ENCODE measurements at places on chromosomes 6 and 20.
A peak's percentile ranks its signal among the peaks of the same experiment; 100 is the strongest.

DNA sequence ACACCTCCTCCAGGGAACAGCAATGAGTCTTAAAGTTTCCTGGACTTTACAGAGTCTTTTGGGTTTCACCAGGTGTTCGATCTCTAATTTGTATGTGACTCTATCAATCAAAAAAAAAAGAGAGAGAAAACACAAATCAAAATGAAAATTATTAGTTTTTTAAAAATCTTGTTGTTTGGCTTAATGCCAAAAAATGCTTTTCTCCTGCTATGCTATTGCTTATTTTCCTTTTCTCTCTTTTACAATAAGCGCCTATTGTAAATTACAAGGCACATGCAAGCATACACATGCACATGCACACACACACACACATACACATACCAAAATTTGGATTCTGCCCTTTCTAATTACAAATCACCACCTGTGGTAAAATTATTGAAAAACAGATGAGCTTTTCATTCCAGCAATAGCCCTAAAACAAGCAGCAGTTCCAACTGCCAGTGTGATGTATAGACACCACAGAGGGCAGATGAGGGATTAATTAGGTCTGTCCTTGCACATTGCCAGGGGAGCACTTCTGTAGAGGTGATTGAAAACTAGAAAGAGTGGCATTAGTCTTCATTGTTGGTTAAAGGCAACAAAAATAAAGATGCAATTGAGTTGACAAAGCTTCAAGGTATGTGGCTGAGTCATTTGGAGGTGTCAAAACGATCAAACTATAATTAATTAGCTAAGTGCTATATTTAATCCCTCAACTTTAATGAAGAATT lies 631.7 kb downstream of the TFAP2B start:
- no peak for DNase-seq

DNA sequence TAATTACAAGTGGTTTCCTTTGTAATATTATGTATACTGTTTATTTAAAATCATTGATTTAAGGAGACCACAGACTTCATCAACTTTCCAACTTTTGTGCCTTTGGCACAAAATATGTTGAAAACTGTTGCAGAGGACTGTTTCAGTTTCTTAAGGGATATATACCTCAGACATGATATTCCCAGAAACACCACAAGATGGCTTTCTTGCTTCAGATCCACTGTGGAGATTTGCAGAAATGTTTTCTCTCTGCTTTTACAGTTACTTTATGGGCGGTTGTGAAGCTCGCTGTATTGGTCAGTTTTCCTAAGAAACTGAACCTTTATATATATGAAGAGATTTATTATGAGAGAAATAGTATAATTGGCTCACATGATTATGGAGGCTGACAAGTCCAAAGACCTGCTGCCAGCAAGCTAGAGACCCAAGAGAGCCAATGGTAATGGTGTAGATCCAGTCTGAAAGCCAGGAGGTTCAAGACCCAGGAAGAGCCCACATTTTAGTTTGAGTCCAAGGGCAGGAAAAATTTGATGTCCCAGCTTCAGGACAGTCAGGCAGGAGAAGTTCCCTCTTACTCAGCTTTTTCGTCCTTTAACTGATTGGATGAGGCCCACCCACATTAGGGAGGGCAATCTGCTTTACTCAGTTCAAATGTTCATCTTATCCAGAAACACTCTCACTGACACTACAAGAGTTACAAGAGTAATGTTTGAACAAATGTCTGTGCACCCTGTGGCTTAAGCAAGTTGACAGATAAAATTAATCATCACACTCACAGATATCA lies 12.8 kb downstream of the ME1 start:
- peak; percentile 28 for DNase-seq

GRCh38 chr6:156883497-156884252 lies 106.5 kb downstream of the ARID1B start:
- no peak for DNase-seq

- DNase-seq, result no peak
Observed at GRCh38 chr6:136526937-136527336, 23.3 kb downstream of the MAP7 start.

DNA sequence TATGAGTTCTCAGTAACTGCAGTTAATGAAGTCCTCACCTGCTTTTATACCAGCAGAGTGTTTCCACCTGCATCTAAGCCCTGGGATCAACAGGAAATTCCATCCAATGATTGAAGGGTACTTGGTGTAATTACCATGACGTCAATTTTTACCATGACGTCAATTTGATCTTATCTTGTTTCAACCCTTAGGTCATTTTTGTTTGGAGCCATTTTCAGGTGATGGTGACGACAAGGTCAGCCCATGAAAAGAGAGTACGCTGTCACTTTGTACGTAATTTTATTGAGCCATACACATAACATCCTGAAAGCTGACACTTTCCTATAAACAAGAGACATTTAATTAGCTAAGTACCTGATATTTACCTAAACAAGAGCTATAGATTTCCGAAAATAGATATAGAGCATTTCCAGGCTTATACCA lies at the start of gene CGA:
Gene CGA (minus strand): TSS at position 20 of the 423 bp plus-strand sequence. CDS start 6,906 bp downstream, outside the sequence.
- no peak for DNase-seq

GRCh38 chr6:114000069-114000468 lies 29.1 kb upstream of the HDAC2 start:
- DNase-seq, result no peak

DNA sequence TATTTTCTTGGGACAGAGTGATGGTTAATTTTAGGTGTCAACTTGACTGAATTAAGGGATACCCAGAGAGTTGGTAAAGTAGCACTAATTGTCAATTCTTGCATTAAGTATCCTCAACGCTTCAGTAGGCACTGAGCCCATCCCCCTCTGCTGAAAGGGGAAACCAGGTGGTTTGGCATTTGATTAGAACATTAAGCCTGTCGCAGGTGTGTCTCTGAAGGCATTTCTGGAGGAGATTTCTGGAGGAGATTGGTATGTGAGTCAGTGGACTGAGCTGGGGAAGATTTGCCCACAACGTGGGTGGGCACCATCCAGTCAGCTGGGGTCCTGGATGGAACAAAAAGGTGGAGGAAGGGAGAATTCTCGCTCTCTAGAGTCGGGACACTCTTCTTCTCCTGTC lies 119.8 kb downstream of the RFX6 start:
- no peak for DNase-seq

GRCh38 chr6:14716499-14717146 lies 529.2 kb upstream of the JARID2 start:
- DNase-seq, result no peak

DNA sequence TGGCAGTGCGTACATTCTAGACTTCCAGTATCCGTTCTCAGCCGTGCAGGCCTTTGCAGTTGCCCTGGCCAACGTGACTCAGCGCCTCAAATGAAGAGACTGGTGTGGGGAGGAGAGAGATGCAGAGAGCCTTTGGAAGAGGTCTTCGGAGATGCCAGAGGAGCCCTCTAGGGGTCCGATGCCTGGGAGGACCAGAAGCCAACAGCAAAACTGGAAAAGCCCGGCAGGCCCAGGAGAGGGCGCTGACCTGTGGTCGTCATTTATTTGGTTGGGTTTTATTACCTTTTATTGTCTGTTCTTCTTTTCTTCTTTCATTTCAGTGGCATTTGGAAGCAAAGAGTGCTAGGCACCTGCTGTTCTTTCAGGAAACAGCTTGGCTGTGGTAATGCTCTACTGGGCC lies 53.3 kb upstream of the TMEM181 start:
- peak; percentile 21 for DNase-seq

DNA sequence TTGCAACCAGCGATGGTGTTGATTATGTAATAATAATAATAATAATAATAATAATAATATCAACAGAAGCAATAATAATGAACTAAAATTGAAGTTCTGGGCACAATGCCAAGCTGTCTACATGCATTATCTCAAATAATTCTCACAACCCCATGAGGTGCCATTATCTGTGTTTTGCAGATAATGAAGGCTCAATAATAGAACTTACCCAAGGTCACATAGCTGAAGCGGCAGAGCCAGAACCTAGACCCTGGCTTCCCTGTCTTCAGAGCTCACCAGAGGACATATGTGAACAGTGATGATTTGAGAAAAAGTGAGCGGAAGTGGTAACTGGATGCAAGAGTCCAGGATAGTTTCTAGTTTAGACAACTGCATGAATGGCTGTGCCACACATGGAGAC lies 91.0 kb downstream of the HIVEP1 start:
- no peak for DNase-seq

DNA sequence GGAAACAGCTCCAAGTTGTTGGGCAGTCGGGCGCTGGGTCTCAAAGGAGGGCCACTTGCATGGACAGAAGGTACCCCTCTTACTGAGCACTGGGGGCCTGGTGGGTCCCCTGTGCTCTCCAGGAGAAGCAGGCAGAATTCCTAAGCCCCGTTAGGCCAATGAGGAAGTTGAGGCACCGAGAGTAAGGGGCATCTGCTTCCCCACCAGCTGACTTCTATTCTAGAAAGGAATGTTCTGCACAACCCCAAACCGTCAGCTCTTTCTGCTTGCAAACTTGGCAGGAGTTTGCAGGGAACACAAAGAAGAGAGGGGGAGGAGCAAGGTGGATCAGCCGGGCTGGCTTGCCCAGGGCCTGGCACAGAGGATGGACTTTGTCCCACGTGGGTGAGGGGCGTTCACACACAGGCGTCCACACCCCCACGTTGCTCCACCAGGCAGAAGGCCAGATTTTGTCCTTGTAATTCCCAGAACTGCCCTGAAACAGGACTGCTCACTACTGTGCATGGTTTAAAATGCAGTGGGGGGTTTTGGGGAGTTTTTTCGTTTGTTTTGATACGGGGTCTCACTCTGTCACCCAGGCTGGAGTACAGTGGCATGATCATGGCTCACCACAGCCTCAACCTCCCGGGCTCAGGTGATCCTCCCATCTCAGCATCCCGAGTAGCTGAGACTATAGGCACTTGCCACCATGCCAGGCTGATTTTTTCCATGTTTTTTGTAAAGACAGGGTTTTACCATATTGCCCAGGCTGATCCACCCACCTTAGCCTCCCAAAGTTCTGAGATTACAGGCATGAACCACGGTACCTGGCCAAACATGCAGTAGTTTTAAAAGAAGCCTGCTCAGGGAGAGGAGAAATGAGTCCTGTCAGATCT lies 93.3 kb downstream of the SNX5 start:
- peak; percentile 47 for DNase-seq

DNA sequence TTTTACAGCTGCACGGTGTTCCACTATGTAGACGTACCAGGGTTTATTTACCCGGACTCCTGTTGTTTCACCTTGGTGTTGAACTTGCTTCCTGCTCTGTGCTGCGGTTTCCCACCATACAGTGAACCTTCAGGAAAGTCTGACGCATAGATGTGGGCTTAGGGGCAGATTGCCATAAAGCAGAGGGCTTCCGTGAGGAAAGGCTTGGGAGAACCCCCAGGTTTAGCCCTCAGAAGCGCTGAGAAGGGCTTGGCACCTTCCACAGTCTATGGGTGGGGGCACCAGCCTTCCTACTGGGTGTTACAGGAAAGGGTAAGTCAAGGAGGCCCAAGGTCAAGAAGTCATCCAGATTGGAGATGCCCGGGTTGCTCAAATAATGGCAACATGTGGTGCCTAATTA lies 19.2 kb upstream of the MRPS18A start:
- no peak for DNase-seq

DNA sequence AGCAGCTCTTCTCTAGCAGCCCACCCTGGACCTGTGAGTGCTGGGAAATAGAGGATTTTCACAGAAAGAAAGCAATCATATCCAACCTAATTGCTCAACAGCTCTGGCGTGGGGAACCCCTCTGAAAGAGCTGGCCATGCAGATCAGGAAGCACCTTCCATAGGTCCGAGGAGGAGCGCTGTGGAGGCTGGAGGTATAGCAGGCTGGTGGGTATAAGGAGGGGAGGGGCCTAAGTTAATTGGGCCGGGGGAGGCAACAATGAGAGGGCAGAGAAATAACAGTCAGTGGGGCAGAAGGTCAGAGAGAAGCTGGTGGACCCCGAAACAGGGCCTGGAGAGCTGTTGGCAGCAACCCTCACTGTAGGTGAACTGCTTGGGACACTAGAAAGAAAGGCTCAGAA lies 40.8 kb downstream of the SNRNP48 start:
- no peak for DNase-seq

- DNase-seq, result no peak
Observed at GRCh38 chr6:35844290-35844689, 39.1 kb downstream of the LHFPL5 start.

DNA sequence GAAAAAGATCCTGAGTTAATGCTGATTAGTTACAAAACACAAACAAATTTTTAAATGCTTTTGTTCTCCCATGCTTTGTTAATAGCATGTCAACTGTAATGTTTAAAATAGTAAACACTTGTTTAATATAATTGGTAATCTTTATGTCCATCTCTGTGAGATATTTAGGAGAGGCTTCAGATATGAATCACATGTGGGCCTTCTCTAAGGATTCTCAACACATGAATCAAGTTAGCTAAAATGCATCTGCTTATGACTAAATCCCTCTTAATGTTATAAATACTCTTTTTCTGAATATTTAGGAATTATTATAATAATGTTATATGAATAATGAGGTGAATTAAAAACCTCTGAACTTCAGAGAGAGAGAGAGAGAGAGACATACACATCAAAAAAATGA lies 345.9 kb upstream of the MANEA start:
- DNase-seq, result no peak

DNA sequence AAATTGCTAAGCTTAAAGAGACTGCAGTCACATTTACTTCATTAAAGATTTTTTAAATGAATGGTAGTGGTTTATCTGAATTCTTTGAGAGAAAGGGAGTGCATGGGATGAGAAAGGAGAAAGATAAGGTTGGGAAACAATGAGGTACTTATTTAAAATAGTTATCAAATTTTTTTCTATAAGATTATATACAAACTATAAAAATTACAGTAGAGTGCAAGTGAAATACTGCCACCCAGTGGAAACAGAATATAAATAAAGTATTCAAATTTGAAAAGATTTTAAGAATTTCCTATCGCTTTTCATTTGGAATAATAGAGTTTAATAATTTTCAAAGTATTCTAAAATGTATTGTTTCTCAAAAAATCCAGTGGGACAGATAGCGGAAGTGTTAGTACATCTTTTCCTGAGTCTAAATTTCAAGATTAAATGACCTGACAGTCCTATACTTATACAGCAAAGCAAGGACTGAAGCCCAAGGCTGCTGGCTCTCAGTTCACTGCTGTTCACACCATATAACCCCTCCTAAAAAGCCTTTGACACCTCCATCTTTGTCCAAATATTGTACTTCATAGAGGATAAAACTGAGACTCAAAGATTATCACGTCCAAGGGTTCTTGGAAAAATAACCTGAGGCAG lies 31.1 kb downstream of the EPM2A start:
- DNase-seq, result peak; percentile 3

DNA sequence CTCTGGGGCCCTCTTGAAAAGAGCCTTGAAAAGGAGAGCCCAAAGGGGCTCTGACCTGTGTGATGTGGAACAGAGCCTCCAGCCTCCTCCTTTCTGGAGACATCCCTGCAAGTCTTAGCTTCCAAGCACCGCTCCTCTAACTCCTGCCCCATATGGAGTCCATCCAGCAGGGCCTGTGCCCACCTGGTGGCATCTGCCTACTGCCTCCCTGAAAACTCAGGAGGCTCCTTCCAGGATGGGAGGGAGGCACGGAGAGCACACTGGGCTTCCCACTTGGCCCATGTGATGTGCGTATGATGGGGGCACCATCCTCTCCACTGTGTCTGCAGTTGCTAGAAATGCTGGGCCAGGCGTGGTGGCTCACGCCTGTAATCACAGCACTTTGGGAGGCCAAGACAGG lies 98.1 kb downstream of the SYNDIG1 start:
- DNase-seq, result no peak

- DNase-seq, result no peak
Observed at GRCh38 chr20:41329435-41330342, 10.9 kb upstream of the LPIN3 start.
